A549 treated with CORT108297 at 1 μM for 4 hours (cell line): ENCODE measurements at places on chromosomes 5 and 9. TPM values are rescaled to one million over a fixed set of nuclear protein-coding genes. Genes with fewer than 3 reads are reported as not detected.

Gene SEMA4D
- total RNA-seq = 4.4 to 6.4 TPM (median 5.1 TPM) in 5 replicates

Gene RAB14
- 45.4 to 49.7 TPM (median 46.5 TPM) in 5 replicates for total RNA-seq

Gene PFN3
- total RNA-seq = not detected in 5 replicates

Gene GOLGA1
- total RNA-seq = 10.3 to 12.1 TPM (median 10.7 TPM) in 5 replicates

Gene TMEM252
- total RNA-seq = not detected in 5 replicates

Gene LTC4S
- total RNA-seq = 0.25 to 0.36 TPM (median 0.27 TPM) in 3 of 5 replicates, not detected in the others

Gene LCP2
- total RNA-seq = 0.06 TPM in 1 of 5 replicates, not detected in the others

Gene GLDC
- 11.3 to 14.9 TPM (median 13.1 TPM) in 5 replicates for total RNA-seq

Gene SLC12A2
- 10.5 to 13.4 TPM (median 12.4 TPM) in 5 replicates for total RNA-seq
